ENCODE measurements at places on chromosomes 2 and 18.

DNA sequence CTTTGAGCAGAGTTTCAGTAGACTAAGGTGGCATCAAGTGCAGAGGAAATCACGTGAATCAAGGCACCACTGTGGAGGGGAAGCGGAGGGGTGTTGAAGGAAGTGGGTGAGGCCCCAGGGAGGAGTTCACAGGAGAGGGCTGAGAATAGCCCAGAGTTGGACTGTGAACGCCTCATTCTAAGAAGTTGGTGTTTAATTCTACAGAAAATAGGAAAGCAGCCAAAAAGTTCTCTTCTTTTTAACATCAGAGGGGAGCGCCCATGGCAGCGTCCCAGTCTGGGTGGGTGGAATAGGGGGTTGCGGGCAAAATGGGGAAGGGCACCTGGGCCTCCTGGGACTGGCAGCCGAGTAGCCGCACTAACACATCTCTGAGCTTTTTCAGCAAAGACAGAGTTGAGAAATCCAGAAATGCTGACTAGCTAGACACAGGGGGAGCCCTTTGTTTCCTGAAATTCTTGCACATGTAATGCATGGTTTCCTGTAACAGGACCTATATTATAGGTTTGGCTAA is 97.0 kb downstream of the NEB start:
- no peak for ATAC-seq

- peak; percentile 74 for ATAC-seq
Observed at GRCh38 chr18:77223653-77224052, 26.0 kb upstream of the GALR1 start.

GRCh38 chr2:1818811-1819210 is 74.5 kb upstream of the PXDN start:
- ATAC-seq: no peak

DNA sequence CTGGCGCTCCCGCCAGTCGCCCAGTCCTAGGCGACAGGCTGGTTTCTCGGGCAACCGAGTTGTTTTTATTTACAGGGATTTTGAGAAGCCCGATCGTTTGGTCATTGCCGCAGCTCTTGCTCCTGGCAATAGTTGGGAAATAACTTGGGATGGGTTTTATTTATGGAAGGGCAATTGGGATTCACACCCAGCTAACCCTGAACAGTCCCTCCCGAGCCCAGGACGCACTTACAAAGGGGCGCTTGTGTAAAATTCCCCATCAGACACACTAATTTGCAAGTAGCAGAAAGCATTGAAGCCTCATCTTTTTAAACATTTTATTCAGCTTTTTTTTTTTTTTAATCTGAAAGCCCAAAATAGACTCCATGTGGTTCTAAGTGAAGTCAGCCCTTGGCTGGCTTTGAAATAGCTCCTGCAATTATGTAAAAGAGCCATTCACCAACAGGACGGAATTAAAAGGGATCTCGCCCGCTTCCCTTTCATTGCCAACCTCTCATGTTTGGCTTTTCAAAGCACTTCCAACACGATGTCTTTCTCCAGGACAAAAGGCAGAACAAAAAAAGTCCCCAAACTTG is 3.6 kb upstream of the GBX2 start:
- no peak for ATAC-seq

- no peak for ATAC-seq
Observed at GRCh38 chr18:36848609-36849008, 19.7 kb downstream of the KIAA1328 start.

GRCh38 chr2:218168635-218169462 is 2.1 kb upstream of the CXCR1 start:
- peak; percentile 40 for ATAC-seq

DNA sequence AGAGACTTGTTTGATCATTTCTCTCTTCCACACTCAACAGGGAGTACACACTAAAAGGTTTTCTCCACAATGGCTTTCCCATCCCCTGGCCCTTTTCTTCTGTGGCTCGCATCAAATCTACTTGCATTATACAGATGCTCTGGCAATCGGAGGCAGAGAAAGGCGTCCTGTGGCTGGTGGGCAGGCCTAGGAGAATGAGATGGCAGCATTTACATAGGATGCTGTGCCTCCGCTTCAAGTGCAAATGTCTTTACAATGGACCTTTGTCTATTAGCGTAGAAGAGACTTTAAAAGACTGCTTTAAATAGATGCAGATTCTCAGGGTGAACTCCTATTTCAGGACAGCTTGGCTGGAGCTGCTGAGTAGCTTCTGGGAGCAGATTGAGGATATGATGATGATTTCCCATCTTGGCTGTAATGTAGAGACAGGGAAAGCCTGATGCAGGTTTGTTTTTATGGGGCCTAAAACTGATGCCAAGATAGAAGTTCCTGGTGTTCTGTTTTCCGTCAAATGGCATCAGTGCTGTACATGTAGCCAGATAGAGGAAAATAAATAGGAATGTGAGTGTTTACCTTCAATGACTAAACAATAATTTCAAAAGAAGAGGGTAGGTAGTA is 423.4 kb downstream of the RND3 start:
- ATAC-seq: peak; percentile 60

Data from motor neuron (in vitro differentiated cells).